Smooth muscle cell of trachea (primary cell): ENCODE measurements at places on chromosomes 16 and 17. TPM values are rescaled to one million over a fixed set of nuclear protein-coding genes. Genes with fewer than 3 reads are reported as not detected.

Gene DNAH9
- total RNA-seq = not detected in 2 replicates

Gene CPNE7
- 15.6 and 31.6 TPM in 2 replicates for total RNA-seq

Gene PDIA2
- total RNA-seq = not detected in 2 replicates

Gene ALOX15
- not detected in 2 replicates for total RNA-seq

Gene SLC4A1
- not detected in 2 replicates for total RNA-seq

Gene CNP
- 63.4 and 90.5 TPM in 2 replicates for total RNA-seq

Gene CETP
- 0.17 TPM in 1 of 2 replicates, not detected in the other for total RNA-seq

Gene WFDC1
- 0.44 and 3.6 TPM in 2 replicates for total RNA-seq

Gene IRX5
- total RNA-seq = not detected in 2 replicates

Gene SOST
- not detected in 2 replicates for total RNA-seq

Gene FKBP10
- 407 and 587 TPM in 2 replicates for total RNA-seq

Gene SSTR5
- not detected in 2 replicates for total RNA-seq

Gene MTSS2
- 37.8 and 55.6 TPM in 2 replicates for total RNA-seq

Gene SLC5A11
- total RNA-seq = not detected in 2 replicates

Gene EVPLL
- not detected in 2 replicates for total RNA-seq

Gene PRAC2
- total RNA-seq = not detected in 2 replicates

Gene ZNF750
- total RNA-seq = under 0.01 TPM in 1 of 2 replicates, not detected in the other

Gene TEX14
- under 0.01 TPM in 1 of 2 replicates, not detected in the other for total RNA-seq

Gene HOXB8
- total RNA-seq = not detected in 2 replicates
